ENCODE measurements at places on chromosomes 11 and 22.

- DNase-seq: no peak
Measured at GRCh38 chr11:15890031-15890713, 466.2 kb downstream of the SOX6 start.

DNA sequence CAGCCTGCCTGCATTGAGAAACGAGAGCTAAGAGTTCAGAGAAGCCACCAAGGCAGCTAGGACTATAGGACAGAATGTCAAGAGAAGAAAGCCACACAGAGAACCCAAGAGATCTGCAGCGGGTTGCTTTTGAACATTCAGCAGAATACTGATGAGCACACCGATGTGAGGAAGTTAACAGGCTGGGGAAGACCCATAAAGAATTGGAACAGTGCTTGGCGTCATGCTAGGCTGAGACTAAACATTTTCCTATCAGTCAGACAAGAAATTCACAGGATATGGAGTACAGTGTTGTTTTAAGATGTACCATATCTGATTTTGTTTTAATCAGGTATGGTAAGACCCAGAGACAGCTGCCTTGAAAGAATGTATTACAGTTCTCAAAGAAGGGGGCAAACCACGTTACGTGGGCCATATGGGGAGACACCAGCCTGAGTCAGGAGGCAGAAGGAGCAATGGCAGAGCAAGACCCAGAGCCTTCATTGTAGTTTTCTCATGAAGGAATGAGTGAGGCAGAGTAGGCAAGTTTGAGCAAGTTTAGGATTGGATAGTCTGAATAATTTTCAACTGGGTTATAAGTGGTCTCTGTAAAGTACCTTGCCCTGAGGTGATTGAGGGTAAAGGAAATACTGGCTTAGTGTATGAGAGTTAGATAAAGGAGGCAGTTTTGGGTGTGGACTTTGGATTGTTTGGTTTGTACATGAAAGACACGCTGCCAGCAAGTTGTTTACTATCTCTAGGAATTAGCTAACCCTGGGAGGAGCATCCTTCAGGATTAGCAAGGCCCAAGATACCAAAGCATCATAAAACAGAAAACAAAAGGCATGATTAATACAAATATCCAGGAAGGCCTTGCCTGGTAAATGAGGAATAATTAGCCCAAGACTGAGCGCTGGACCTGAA lies 14.3 kb downstream of the LRRC75B start:
- no peak for DNase-seq

DNA sequence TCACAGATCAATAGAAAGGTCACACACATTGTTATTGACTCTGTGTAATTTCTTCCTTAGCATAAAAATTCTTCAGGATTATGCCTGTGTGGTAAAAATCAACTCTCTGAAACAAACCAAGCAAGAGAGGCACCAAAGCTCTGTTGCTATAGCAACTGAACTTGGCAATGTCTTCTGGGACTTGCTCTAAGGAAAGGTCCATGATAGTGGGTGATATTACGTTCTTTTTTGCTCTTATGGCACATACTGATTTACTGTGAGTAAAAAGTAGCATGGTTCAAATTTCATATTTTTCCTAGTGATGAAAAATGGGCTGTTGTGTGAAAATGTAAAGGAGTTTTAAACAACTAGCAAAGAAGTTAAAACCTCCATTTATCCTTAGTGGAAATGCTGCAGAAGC lies 66.4 kb downstream of the SVIP start:
- no peak for DNase-seq

DNA sequence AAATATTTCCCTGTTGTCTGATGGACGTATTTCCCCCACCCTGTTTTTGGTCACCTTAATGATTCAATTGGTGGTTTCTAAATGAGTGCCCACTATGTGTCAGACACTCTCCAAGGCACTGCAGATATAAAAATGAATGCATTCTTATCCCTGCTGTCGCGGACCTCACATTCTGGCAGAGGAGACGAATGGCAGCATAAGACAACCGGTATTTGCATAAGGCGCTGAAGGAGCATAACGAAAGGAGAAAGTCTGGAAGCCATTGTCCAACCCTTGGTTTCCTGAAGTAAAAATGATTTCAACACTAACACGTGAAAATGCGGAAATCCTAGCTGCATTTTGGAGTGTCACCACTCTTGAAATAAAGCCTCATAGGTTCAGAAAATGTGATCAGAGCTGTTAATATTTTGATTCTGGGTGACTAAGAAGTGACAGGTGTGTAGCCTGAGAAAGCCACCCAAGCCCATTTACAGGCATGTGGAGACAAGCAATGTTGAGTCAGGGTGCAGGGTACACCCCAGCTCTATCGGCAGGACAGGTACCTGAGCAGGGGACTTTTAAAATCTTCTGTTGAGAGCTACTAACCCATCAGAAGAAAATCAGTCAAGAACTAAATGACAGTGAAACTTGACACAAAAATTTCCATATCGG lies 10.1 kb upstream of the GAB2 start:
- no peak for DNase-seq

- no peak for DNase-seq
Measured at GRCh38 chr11:123338266-123338800, 91.7 kb upstream of the GRAMD1B start.

DNA sequence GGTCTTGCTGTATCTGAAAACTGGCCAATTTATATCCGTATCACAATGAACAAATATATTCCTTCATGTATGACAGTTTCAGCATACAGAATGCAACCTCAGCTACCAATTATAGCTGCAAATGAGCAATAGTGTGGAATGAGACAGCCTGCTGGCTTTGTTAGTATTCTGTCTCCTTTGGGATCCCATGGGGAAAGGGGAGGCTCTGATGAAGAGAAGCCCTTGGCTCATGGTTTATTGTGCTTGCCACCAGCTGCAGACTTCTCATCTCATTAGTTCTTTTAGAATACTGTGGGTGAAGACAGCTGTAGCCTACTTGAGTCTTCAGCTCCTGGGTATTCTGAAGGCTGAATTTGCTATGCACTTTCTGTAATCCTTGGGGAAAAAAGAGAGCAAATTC lies 42.4 kb downstream of the PITPNB start:
- DNase-seq: no peak

- no peak for DNase-seq
Measured at GRCh38 chr22:25120093-25120561, 79.5 kb upstream of the CRYBB3 start.

- DNase-seq: no peak
Measured at GRCh38 chr11:74822170-74822569, 73.5 kb downstream of the RNF169 start.

- no peak for DNase-seq
Measured at GRCh38 chr11:113487622-113488021, 12.4 kb upstream of the DRD2 start.

GRCh38 chr11:125720781-125721180 lies 25.3 kb upstream of the PATE1 start:
- no peak for DNase-seq

DNA sequence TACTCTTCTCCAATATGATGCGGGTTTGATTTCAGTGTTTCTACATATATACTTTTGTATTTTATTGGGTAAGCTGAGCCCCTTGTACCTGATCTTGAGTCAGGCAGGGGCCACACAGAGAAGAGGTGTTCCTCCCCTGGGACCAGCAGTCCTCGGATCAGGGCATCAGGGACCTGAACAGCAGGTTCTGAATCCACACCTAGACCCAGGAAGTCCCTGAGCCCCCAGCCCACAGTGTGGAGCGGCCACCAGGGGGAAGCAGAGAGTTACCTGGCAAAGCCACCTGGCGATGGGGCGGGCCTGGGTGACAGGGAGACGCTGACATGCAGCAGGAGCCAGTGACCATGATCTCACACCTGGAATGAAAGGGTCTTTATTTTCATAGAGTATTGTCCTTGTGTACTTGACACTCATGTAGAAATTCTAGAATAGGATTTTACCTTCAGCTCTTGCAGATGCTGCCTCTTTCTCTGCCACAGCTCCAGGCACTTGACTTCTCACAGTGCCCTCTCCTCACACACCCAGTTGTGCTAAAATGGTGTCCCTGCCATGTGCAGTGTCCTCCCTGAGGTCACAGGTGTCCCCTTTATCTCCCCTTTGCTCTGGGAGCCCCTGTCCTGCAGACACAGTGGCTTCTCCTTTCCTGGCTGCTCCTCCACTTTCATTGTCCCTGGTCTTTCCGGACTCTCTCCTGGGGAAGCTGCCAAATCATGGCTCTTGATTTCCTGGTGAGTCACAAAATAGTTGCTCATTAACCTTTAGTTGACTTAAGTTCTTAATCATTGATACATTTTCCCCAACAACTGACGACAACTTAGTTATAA lies 48.5 kb downstream of the GGTLC2 start:
- no peak for DNase-seq

DNA sequence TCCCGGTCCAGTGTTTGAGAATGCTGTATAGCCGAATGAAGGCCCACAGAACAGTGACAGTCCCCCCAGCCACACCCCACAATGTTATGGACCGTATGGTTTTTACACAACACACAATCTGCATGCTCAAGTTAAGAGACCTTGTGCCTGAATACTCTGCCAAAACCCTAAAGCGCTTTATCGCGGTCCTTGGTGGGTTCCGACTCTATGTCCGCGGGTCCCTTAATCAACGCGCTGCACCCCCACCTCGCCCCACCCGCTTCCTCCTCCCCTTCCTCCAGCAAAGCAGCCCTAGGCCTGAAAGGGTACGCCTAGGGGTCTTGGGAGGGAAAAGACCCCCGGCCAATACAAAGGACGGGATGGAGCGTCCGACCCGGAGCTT lies 442 bp downstream of the COPB1 start:
- DNase-seq: peak; percentile 88

- DNase-seq: no peak
Measured at GRCh38 chr22:35126993-35127392, 61.0 kb downstream of the ISX start.

DNA sequence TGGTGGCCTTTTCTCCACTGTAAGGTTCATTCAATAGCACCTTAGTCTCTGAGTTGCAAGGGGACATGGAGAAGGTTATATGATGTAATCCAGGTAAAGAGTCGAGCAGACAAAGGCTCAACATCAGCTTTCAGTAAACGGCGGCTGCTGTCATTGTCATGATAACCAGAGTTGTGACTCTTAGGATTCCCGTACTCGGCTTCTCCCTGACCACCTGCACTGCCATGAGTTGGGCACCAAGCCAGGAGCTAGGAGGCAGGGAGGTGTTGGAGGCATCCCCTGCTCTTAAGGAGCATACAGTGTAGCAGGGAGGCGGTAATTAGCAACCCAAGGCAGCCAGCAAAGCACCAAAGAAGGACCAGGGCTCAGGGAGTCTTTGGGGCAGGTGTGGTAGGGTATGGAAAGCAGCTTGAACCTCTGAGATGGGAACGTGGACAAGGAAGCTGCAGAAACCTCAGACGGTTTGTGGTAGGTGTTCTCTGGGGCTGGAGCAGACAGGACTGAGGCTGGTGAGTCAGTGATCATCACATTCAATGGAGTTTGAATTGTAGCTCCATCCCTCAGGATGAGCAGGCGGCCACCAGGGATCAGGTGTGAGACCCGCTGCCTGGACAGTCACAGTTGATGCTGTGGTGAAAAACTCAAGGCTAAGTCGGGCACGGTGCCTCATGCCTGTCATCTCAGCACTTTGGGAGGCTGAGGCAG lies 31.7 kb downstream of the LIF start:
- DNase-seq: no peak

DNA sequence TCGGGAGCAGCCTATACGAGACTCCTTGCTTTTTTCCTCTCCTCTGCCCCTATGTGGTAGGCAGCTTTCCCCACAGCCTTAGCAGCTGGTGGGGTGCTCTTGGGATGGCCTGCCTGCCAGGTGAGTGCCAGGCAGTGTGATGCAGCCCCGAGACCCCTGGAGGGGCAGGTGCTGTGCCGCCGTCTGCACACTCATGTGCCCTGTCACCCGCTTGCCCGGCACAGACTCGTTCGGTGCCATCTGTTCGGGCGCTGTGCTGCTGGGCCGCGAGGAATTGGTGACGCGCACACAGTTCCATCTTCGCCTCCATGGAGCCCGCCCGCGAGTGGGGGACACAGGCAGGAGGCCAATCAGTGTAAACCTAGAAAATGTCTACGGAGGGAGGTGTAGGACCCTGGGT lies 15.1 kb downstream of the TRMU start:
- no peak for DNase-seq

GRCh38 chr11:27013781-27014361 lies 20.0 kb downstream of the FIBIN start:
- DNase-seq: no peak

- DNase-seq: no peak
Measured at GRCh38 chr11:99592266-99592665, 571.5 kb downstream of the CNTN5 start.

- no peak for DNase-seq
Measured at GRCh38 chr11:118287006-118287405, 17.5 kb upstream of the CD3E start.

- DNase-seq: no peak
Measured at GRCh38 chr11:102724904-102725500, at the start of gene MMP8. Gene MMP8 (minus strand): TSS chr11:102724954. CDS start chr11:102724855, 99 bp downstream.

- DNase-seq: no peak
Measured at GRCh38 chr11:124670732-124671131, 2.8 kb downstream of the SIAE start.

- no peak for DNase-seq
Measured at GRCh38 chr11:116646191-116646590, 126.6 kb downstream of the BUD13 start.

- no peak for DNase-seq
Measured at GRCh38 chr11:9004183-9004926, 554 bp upstream of the NRIP3 start.

DNA sequence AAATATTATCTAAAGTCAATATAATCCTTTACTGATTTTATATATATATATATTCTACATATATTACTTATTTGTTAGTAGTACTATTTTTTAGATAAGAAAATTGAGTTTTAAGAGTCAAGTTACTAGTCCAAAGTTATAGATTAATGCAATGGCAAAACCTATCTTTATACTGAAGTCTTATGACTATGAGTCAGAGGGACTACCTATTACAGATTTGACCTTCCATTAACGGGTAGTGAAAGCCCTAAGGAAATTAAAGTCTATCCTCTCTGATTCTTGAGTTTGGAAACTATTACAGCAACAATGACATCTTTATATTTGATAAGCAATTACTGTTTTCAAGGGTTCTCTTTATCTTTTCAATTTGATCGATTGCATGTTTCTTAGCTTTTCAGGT lies 315.8 kb downstream of the CASP12 start:
- no peak for DNase-seq

- no peak for DNase-seq
Measured at GRCh38 chr11:95576146-95576845, 213.3 kb downstream of the FAM76B start.

DNA sequence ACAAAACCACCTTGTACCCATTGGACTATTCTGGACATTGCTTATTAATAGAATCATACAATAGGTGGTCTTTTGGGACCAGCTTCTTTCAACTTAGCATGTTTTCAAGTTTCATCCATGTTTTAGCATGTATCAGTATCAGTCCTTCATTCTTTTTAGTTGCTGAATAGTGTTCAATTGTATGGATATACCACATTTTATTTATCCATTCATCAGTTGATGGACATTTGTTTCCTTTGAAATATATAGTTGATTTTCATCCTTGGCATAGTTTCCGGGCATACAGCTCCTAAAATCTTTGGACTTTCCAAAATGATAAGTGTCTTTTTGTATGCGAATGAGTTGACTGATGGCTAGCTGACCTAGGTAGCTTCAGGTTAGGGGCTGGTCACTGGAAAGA lies 12.2 kb downstream of the PPP6R3 start:
- no peak for DNase-seq

All from lower leg skin (tissue), 4 donors.